ENCODE measurements at places on chromosomes 5 and 9.

DNA sequence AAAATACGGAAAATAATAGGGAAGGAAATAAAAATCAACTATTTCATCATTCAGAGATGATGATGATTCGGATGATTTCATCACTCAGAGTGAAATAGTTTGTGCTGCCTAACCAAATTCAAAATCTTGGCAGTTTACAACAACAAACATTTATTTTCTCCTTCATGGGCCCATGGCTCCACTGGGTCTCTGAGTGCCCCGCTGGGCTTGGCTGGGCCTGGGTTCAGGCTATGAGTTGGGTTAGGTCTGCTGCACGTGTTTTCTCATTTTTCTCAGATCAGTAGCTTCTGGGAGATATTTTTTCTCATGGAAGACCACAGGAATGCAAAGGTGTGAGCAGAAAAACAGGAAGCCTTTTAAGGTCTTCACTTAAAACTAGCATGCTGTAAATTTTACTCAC is 24.0 kb upstream of the F2RL1 start:
- no peak overlapping the region for H3K4me3 ChIP-seq
- H3K27ac ChIP-seq = no peak overlapping the region
- H3K36me3 ChIP-seq = no peaks in the 10 kb centered on the region
- H3K4me1 ChIP-seq = peaks cover 12% of the 10 kb centered on the region
- H3K27me3 ChIP-seq = no peaks in the 10 kb centered on the region

GRCh38 chr5:136364307-136364706 is 1.0 kb downstream of the TRPC7 start:
- no peak overlapping the region for H3K27ac ChIP-seq
- peaks cover 12% of the 10 kb centered on the region for H3K27me3 ChIP-seq
- DNase-seq = no peak
- H3K4me3 ChIP-seq = no peak overlapping the region
- H3K4me1 ChIP-seq = no peaks in the 10 kb centered on the region

GRCh38 chr9:20684875-20685696 is 1.0 kb downstream of the FOCAD start:
- H3K27me3 ChIP-seq = no peaks in the 10 kb centered on the region
- peak overlapping the region; percentile 91 for H3K27ac ChIP-seq
- H3K36me3 ChIP-seq = no peaks in the 10 kb centered on the region
- peaks cover 11% of the 10 kb centered on the region for H3K4me1 ChIP-seq
- H3K4me3 ChIP-seq = peak overlapping the region; percentile 84

GRCh38 chr5:100423330-100423729 is 111.8 kb upstream of the FAM174A start:
- no peak overlapping the region for H3K4me3 ChIP-seq
- H3K27ac ChIP-seq = no peak overlapping the region
- peaks cover 4% of the 10 kb centered on the region for H3K4me1 ChIP-seq

- no peaks in the 10 kb centered on the region for H3K36me3 ChIP-seq
- peaks cover 6% of the 10 kb centered on the region for H3K27me3 ChIP-seq
- no peak overlapping the region for H3K27ac ChIP-seq
- peaks cover 6% of the 10 kb centered on the region for H3K4me1 ChIP-seq
- DNase-seq = no peak
Measured at GRCh38 chr5:134099939-134100282, 14.6 kb upstream of the TCF7 start.

DNA sequence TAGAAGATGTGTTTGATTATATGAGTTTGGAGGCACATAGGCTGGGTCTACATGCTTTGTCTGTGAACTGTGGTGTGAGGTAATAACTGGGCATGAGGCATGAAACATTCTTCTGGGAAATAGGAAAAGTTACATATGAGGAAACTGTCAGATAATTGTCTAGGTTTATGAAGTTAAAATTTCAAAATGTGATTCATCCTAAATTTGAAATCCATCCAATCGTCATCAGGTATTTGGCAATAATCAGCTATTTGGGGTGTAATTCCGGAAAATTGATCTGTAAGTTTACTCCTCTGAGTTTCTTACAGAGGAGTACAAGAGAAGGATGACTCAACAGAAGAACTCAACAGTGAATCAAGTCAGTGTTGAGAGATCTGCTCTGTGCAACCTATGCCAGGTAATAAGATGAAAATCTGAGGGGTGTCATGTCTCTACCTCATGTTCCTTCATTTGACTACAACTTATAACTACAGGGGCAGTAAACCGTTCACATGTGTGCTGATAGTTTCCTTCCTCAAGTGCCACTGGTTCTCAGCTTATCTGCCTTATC is 1171.6 kb upstream of the CDH18 start:
- H3K4me1 ChIP-seq = peaks cover 8% of the 10 kb centered on the region
- H3K4me3 ChIP-seq = no peak overlapping the region
- no peaks in the 10 kb centered on the region for H3K36me3 ChIP-seq
- DNase-seq = no peak
- no peaks in the 10 kb centered on the region for H3K27me3 ChIP-seq

DNA sequence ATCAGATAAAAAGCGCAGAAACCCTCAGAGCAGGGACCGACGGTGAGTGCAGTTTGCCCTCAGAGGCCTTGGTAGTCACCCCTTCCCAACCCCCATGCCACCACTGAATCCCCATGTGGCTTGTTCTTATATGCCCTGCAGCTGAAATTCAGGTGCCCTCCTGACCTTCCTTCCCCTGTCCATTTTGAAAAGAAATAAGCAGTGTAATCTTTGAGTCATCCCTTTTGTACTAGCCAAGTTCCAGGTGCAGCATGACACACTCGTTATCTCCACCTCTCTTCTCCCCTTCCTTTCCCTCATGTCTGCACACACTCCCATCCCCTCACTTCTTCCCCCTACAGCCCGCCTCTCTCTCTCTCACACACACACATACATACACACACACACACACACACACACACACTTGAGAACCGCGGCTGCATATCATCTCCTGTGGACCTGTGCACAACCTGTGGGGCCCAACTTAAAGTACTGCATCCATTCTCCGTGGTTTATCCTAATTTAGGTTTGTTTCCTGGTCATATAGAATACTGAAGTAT is 53.1 kb downstream of the SYK start:
- H3K4me1 ChIP-seq = no peaks in the 10 kb centered on the region
- DNase-seq = no peak
- H3K27ac ChIP-seq = no peak overlapping the region
- no peak overlapping the region for H3K4me3 ChIP-seq
- H3K36me3 ChIP-seq = no peaks in the 10 kb centered on the region
- H3K27me3 ChIP-seq = no peaks in the 10 kb centered on the region

GRCh38 chr5:172564883-172565282 is 76.2 kb upstream of the NEURL1B start:
- peak overlapping the region; percentile 84 for H3K27ac ChIP-seq
- DNase-seq = no peak
- H3K36me3 ChIP-seq = no peaks in the 10 kb centered on the region
- peaks cover 33% of the 10 kb centered on the region for H3K4me1 ChIP-seq
- no peak overlapping the region for H3K4me3 ChIP-seq

- no peaks in the 10 kb centered on the region for H3K27me3 ChIP-seq
- peaks cover 22% of the 10 kb centered on the region for H3K36me3 ChIP-seq
- DNase-seq = peak; percentile 45
- peak overlapping the region; percentile 92 for H3K4me3 ChIP-seq
- H3K27ac ChIP-seq = peak overlapping the region; percentile 96
Measured at GRCh38 chr5:138352722-138353559, 456 bp downstream of the KDM3B start.

DNA sequence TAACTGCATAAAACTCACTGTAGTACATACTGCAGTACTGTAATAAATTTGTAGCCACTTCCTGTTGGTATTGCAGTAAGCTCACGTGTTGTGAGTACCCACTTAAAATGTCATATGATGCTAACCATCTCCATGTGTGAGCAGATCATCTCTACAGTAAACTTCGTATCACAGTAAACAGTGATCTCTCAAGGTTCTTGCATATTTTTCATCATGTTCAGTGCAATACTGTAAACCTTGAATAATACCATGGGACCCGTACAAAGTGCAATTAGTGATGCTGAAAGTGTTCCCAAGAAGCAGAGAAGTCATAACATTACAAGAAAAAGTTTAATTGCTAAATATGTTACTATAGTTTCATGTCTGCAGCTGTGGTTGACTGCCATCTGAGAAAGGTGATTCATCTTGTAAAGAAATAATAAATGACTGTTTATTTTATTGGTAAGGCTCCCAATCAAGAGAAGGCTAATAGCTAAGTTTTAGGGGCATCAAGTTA is 253.8 kb upstream of the POU5F2 start:
- no peak for DNase-seq
- no peak overlapping the region for H3K27ac ChIP-seq
- H3K36me3 ChIP-seq = no peaks in the 10 kb centered on the region

DNA sequence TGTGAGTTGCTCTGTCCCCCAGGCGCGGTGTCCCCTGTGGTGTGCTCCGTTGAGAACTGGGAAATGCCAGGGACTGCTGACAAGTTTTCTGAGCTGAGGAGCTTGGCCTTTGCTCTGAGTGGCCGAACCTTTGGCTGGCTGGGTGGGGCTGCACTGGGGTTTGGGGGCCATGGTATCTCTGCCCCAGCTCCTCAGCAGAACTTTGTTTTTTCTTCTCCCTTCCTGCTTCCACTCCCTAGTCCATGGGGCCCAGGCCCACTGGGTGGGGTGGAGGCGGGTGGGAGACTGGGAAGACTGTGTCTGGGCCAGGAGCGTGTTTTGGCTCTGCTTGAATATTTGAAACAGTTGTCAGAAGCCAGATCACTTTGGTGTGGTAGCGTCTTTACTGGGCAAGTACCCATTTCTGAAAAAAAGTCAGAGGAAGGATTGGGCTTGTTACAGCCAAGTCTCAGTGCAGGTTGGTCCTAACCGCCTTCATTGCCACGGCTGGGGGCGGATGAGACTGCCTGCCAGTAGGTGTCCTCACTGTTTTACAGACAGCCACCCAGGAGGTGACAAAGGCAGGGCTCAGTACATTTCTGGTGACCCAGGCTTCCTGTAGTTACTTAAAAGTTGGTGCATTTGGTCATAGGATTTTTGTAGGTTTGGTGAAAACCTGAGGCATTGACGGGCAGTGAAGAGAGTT is 92.7 kb downstream of the DAB2IP start:
- no peaks in the 10 kb centered on the region for H3K27me3 ChIP-seq
- no peak overlapping the region for H3K27ac ChIP-seq
- no peak overlapping the region for H3K4me3 ChIP-seq
- no peak for DNase-seq
- peaks cover 32% of the 10 kb centered on the region for H3K4me1 ChIP-seq
- no peaks in the 10 kb centered on the region for H3K36me3 ChIP-seq

DNA sequence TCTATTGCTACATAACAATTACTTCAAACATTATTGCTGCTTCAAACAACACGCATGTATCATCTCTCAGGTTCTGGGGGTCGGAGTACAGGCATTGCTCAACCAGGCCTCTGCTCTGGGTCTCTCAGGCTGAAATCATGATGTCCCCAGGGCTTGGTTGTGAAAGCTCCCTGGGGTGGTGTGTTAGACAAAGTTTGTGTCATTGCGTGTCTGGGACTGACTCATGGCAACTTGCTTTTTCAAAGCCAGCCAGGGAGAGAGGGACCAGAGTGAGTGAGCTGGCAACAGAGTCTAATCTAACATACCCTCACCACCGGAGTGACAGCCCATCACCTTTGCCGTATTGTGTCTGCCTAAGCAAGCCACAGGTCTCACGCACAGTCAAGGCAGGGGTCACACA is 259.2 kb upstream of the NFIL3 start:
- peaks cover 10% of the 10 kb centered on the region for H3K27me3 ChIP-seq
- no peak overlapping the region for H3K4me3 ChIP-seq
- H3K4me1 ChIP-seq = peaks cover under 1% of the 10 kb centered on the region
- no peaks in the 10 kb centered on the region for H3K36me3 ChIP-seq

- H3K4me1 ChIP-seq = peaks cover 23% of the 10 kb centered on the region
- H3K27ac ChIP-seq = no peak overlapping the region
- no peaks in the 10 kb centered on the region for H3K27me3 ChIP-seq
- no peaks in the 10 kb centered on the region for H3K36me3 ChIP-seq
Measured at GRCh38 chr9:119088002-119088547, 281.2 kb downstream of the BRINP1 start.

- no peak for DNase-seq
- H3K4me3 ChIP-seq = no peak overlapping the region
- peaks cover 5% of the 10 kb centered on the region for H3K4me1 ChIP-seq
- peaks cover 2% of the 10 kb centered on the region for H3K36me3 ChIP-seq
Measured at GRCh38 chr5:96957254-96958049, 21.6 kb downstream of the LNPEP start.

DNA sequence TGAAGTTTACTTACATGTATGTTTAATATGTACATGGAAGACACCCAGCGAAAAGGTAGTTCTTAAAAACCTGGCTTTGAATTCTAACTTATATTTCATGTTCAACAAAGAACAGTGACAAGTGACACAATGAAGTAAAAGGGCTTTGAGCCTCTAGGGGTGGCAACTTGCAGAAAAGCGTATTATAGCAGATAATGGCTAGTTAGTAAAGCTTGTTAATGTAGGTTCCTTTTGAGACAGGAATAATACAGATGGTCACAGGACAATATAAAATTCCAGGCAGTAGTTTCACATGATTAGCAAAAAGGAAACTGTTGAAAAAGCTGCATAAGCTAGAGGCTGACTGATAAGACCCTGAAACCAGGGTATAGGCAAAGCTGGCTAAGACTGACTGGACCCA is 132.4 kb upstream of the FTMT start:
- H3K4me3 ChIP-seq = no peak overlapping the region
- DNase-seq = no peak
- H3K4me1 ChIP-seq = peaks cover 10% of the 10 kb centered on the region
- peaks cover 5% of the 10 kb centered on the region for H3K36me3 ChIP-seq
- H3K27me3 ChIP-seq = no peaks in the 10 kb centered on the region
- H3K27ac ChIP-seq = no peak overlapping the region

DNA sequence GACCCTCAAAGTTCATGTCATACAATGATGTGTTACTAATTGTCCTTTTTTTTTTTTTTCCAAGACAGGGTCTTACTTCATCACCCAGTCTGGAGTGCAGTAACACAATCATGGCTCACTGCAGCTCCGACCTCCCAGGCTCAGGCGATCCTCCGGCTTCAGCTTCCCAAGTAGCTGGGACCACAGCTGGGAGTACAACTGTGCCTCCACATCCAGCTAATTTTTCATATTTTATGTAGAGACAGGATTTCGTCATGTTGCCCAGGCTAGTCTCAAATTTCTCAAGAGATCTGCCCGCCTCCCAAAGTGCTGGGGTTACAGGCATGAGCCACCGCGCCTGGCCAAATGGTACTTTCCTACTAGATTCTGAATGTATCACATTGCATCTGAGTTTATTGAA is 49.4 kb upstream of the EBF1 start:
- H3K36me3 ChIP-seq = no peaks in the 10 kb centered on the region
- H3K4me1 ChIP-seq = no peaks in the 10 kb centered on the region
- peaks cover 2% of the 10 kb centered on the region for H3K27me3 ChIP-seq
- no peak overlapping the region for H3K4me3 ChIP-seq

DNA sequence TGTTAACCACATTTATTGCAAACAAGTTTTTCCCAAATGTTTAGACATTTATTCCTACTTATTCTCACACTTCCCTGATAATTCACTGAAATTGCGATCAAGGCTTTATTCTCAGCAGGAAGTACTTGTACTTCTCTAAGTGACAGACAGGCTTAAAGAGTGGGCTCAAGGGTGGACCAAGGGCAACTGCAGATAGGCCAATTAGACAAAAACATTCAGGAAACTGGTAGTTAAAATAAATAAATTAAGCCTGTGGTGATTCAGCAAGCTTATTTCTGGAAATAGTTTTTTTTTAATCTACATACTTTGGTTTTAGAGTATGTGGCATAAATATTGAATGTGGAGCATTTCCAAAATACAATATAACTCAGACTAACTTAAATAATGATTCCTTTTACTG is 136.1 kb downstream of the UGCG start:
- no peak overlapping the region for H3K4me3 ChIP-seq
- H3K4me1 ChIP-seq = peaks cover 51% of the 10 kb centered on the region
- no peaks in the 10 kb centered on the region for H3K27me3 ChIP-seq
- H3K36me3 ChIP-seq = peaks cover 13% of the 10 kb centered on the region
